ENCODE measurements at places on chromosomes 1 and 21.

GRCh38 chr21:42437786-42438185 is 34.1 kb downstream of the UBASH3A start:
- no peak for DNase-seq

GRCh38 chr1:183711741-183712361 is 58.7 kb upstream of the APOBEC4 start:
- DNase-seq, result no peak

DNA sequence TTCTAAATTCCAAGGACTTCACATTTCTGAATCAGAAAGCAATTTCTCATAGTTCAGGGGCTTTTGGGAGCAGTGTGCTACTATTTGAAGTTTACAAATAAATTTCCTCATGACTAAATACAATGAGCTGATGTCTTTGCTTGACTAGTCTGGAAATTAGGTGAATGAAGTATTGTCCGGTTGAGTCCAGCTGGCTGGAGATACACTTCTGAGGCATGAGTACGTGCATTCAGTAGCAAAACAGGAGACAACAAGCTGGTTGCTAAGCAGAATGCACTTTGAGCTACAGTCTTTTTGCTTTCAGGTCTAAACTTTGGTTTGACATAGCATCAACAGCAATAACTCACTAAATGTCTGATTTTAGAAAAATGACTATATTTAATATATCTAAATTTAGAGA is 27.1 kb downstream of the ZNHIT6 start:
- DNase-seq, result no peak

GRCh38 chr1:99532276-99532580 is 113.7 kb upstream of the PALMD start:
- no peak for DNase-seq

- no peak for DNase-seq
Observed at GRCh38 chr1:228944296-228944695, 209.0 kb downstream of the RHOU start.

DNA sequence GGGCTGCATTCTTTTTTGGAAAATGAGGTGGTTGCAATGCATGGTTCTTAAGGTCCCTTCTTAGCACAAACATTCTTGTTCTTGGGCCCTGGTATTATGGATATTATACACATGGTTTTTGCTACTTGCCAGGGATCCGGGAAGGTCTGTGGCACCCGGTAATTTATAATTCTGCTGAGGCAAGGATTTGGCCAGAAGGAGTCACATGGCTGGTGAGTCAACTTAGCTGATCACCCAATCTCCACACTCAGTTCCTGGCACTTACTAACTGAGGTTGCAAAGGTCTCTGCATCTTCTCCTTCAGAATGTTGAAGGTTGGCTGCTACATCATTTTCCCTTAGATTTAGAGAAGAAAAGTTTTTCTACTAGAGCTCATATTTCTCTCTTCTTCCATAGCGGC is 112.5 kb downstream of the ROR1 start:
- no peak for DNase-seq

DNA sequence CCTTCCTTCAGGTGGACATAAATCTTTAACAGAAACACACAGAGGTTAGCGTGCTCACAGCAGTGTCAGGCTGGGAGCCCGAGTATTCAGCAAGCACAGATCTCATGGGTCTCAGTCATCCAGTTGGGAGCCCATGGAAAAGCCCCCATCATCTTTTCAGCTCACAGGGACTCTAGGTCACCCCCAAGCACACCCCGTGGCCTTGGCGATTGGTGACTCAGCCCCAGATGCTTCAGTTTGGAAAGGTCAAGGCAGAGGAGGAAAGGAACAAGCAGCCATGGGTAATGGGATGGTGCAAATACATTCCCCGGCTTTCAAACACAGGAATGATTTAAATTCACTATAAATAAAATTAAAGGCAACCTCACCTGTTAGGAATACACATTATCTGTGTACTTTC is 88.9 kb downstream of the PGBD5 start:
- no peak for DNase-seq

DNA sequence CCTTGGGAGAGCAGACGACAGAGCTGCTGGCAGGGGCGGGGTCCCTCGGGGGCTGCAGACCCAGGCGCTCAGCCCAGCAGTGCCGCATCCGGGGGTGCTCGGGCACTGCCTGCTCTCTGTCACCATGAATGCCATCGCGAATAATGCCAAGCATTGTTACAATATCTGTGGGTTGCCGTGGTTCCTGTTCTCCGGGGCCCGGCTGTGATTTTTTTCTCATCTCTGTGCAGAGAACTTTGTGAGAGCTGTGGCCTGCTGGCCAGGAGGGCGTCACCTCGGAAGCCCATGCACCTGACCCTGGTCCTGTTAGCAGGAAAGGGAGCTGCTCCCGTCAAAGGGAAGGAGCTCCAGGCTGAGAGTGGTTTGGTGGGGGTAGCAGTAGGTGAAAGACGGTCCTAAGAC is 70.4 kb downstream of the PRDM16 start:
- DNase-seq, result no peak

GRCh38 chr21:43657355-43658087 is 1.8 kb downstream of the HSF2BP start:
- no peak for DNase-seq

DNA sequence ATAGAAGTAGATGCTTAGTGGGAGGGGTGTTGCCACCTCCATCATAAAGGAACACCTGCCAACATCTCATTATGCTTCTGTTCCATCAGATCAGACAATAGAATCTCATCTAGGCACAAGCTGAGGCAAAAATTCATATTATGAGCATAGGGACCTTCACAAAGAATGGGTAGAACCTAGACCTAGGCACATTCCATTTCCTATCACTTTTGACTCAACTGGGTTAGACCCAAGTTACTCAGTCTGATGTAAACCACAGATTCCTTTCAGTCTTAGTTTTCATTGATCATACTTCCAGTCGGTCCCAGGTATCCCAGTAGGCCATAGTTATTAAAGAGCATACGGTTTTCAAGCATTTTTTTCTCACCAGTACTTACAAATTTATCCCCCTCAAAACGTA is 21.7 kb downstream of the XCL1 start:
- no peak for DNase-seq

GRCh38 chr1:186099336-186100104 is 275.5 kb downstream of the TPR start:
- no peak for DNase-seq

GRCh38 chr1:5662744-5663126 is 329.5 kb downstream of the NPHP4 start:
- no peak for DNase-seq

- DNase-seq, result no peak
Observed at GRCh38 chr1:16981269-16981849, 939 bp upstream of the MFAP2 start.

DNA sequence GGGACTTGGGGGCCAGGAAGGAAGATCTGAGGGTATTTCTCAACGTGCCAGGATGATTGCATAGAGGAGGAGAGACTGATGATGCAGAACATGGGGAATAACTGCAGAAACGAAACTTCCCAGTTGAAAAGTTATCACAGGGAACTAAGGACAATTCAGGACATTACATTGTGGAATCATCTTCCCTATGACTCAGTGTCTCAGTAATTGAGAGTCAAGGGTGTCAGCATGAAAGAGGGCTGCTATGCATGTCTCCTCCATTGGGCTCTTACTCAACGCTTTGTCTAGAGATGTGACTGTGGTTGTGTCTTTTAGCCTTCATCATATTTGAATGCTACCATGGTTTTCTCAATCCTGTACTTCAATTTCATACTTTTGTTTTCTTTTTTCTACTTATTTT is 48.9 kb upstream of the PTGFR start:
- DNase-seq, result no peak

DNA sequence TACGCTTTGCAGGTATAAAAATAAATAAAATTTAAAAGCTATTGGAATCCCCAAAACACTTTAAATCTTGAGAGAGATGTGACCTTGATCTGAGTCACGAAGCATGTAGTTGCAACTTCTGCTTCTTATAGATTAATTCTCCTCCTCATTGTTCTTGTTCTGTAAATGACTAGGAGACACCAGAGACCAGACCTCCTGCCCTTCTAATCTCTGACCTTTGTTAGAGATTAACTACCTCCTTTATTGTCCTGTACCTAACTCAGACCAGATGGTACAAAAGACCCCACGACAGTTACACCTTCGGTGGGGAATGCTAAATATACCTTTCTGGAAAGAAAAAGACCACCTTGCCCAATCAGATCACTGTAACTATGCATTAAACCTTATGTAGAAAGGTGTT is 76.9 kb upstream of the NEK2 start:
- DNase-seq, result no peak

GRCh38 chr21:31893851-31894415 is 21.1 kb downstream of the HUNK start:
- DNase-seq, result no peak

GRCh38 chr1:247291161-247291560 is 35.3 kb downstream of the VN1R5 start:
- DNase-seq, result no peak

GRCh38 chr1:87084244-87084836 is 169.9 kb downstream of the HS2ST1 start:
- no peak for DNase-seq

- no peak for DNase-seq
Observed at GRCh38 chr1:109485001-109485400, 1.3 kb downstream of the ATXN7L2 start.

DNA sequence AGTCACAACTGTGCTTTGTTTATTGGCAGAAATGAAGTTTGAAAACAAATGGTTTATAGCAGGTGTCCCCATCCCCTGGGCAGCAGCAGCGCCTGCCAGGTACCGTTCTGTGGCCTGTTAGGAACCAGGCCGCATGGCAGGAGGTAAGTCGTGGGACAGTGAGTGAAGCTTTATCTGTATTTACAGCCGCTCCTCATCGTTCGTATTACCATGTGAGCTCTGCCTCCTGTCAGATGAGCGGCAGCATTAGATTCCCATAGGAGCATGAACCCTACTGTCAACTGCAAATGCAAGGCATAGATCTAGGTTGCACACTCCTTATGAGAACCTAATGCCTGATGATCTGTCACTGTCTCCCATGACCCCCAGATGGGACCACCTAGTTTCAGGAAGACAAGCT is 63.4 kb upstream of the SOD1 start:
- DNase-seq, result no peak

DNA sequence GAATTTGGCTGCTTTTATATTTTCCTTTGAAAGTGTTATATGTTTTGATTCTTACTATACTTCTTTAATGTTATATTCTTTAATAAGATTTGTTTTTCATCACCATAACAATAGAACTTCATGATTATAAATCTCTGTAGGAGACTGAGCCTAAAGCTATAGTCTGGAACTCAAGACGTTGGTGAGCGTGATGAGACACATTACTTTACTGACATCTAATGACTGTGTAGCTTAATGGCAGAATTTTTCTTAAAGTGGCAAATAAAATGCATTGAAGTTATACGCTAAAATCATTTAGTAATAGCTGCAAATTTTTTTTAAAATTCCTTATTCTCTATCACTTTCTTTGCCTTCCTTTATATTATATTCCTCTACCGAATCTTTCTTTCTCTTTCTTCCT is 56.1 kb upstream of the HAO2 start:
- DNase-seq, result no peak

DNA sequence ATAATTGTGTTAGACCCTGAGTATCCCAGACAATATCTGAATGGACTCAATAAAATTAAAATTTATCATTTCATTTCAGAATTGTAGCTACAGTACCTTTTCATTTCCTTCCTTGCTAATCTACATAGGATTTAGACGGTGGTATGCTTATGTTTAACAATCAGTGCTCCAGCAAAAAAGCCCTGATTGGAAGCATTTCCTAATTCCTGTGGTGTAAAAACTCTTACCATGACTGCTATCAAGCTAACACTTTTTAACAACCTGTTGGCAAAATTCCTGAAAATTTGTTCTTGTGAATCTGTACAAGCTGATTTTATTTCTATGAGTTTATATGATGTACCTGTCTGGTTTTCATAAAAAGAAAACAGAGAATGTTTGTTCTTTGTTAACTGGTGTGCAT is 5.2 kb upstream of the FNBP1L start:
- no peak for DNase-seq

DNA sequence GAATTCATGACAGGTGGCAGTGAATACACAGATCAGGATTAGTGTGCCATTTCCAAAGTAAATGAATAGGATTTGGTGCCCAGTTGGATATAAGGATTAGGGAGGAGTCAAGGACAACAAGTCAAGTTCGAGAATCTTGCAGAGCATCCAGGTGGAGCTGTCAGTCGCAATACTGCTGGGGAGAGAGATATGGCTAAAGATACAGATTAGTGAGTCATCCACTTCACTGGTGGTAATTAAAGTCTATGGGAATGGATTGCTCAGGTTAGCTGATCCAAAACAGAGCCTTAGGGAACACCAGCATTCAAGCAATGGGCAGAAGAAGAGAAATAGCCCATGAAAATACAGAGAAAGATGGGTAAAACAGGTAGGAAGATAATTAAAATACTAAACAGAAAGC is 26.8 kb downstream of the BCAS2 start:
- no peak for DNase-seq

- no peak for DNase-seq
Observed at GRCh38 chr1:181386951-181387350, 96.4 kb upstream of the CACNA1E start.

DNA sequence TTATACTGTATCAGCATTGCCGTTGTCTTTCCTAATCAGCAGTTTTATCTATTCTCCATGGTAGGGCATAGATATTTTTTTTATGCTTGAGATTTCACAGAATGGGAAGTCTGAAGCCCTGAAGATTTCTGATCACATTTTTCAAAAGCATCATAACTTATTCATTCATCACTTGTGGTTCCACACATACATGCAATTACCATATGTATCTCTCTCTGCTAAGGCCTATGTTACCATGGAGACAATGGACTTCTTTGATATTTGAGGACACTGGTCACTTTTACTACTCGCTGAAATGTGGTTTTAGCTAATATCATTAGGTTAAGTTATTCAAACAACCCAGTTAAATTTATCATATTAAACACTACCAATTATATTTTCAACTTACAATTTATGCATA is 1827.0 kb downstream of the MRPL39 start:
- no peak for DNase-seq

DNA sequence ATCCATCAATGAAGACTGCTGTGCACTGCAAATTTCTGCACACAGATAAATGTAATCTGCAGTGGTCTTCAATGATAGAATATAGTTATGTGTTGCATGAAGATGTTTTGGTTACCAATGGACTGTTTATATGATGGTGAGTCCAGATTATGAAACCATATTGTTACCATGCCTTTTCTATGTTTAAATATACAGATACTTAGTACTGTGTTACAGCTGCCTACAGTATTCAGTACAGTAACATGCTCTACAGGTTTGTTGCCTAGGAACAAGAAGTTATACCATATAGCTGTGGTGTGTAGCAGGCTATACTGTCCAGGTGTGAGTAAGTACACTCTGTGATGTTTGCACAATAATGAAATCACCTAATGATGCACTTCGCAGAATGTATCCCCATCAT is 40.8 kb downstream of the SORT1 start:
- no peak for DNase-seq

GRCh38 chr1:38559446-38560165 is 300.0 kb downstream of the RRAGC start:
- no peak for DNase-seq

DNA sequence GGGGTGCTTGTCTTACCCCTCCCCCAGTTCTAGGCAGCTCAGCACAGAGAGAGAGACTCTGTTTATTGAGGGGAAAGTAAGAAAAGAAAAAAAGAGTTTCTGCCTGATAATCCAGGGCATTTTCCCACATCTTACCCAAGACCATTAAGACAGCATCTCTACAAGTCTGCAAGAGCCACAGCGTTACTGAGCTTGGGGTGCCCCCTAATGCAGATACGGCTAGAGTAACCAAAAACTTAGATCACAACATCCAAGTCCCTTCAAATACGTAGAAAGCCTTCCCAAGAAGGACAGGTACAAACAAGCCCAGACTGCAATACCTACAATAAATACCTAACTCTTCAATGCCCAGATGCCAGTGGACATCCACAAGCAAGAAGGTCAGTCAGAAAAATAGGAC is 6.2 kb upstream of the TEX50 start:
- no peak for DNase-seq

All from NCI-H1436 treated with DMSO at 0.1 percent for 48 hours (cell line).